ENCODE measurements at places on chromosomes 1 and 21.

DNA sequence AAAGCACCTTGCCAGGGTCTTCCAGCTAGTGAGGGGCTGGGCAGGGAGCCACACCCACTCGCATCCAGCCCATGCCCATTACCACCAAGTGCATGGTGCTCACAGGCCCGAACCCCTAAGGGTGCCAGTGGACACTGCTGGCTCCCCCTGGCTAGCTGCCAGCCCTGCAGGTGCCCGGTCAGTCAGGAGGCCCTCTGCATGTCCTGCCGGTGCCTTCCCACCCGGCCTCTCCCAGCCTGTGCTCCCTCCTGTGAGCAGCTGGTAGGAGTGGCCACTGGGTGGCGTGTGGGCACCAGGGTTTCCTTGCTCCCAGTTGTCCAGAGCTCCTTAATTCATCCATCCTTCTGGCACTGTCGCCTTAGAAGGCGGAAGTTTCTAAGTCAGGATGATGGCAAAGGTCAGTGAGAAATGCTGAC, 33.4 kb downstream of the QSOX1 start:
- DNase-seq, result no peak

DNA sequence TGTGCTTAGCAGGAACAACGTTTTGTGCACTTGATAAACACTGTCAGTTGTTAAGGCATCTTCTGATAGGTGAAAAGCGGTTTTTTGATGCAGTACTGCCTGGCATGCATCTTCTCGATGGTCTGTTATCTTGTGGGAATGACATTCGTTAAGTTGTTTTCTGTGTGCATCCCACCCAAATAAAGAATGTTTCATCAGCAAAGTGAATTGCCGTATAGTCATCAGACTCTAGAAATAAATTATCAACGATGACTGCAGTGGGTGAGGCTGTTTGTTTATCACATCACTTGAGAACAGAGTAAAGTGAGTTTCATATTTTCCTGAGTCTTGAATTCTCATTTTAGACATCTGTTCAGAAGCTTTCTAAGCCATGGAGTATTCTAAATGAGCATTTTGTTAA, 34.1 kb downstream of the NFIA start:
- DNase-seq, result no peak

GRCh38 chr1:42552636-42553035, 89.5 kb downstream of the CCDC30 start:
- no peak for DNase-seq

DNA sequence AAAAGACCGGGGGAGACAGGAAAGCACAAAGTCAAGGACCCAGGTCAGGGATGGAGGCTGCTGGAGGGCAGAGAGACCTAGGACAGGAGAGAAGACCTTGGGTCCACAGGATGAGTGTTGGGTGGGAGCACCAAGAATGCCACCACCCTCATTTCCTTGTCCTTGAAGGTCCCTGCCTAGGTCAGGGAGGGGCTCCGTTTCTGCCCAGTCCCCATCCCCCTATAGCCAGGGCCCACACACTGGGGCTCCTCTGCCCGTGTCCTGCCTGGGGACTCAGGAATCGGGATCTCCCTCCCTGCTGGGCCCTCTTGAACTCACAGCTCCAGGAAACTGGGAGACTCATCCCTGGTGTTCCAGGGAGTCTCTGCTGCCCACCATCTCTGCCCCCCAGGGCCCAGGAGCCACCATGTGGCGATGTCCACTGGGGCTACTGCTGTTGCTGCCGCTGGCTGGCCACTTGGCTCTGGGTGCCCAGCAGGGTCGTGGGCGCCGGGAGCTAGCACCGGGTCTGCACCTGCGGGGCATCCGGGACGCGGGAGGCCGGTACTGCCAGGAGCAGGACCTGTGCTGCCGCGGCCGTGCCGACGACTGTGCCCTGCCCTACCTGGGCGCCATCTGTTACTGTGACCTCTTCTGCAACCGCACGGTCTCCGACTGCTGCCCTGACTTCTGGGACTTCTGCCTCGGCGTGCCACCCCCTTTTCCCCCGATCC, 584 bp downstream of the TINAGL1 start:
- DNase-seq, result no peak

DNA sequence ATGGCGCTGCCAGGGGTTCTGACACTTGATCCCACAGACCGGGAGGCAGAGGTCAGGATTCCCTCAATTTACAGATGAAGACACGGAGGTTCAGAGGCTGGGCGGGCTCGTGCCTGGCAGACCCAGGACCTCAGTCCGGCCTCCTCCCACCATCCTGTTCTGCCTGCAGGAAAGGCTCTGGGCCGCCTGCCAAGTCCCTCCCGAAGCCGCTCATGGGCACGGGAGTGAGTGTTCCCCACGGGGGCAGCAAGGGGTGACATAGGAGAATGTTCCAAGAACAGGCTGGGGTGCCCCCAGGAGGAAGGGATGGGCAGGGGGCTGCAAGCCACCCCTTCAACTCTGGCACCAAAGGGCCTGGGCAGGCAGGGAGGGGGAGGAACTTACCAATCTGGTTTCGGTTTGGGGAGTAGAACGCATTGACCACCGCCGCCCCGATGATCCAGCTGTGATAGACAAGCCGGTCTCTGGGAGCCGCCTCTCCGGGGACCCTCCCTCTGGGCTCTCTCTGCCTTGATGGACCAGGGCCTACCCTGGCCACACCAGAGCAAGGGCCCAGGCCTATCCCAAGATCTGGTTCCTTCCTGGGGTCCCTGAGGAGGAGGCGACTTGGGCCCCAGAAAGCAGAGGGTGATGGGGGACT, 7.5 kb downstream of the PRXL2B start:
- no peak for DNase-seq

GRCh38 chr1:81600878-81601622, 199.7 kb upstream of the ADGRL2 start:
- DNase-seq, result no peak

GRCh38 chr1:223331929-223332328, 32.0 kb downstream of the SUSD4 start:
- no peak for DNase-seq

DNA sequence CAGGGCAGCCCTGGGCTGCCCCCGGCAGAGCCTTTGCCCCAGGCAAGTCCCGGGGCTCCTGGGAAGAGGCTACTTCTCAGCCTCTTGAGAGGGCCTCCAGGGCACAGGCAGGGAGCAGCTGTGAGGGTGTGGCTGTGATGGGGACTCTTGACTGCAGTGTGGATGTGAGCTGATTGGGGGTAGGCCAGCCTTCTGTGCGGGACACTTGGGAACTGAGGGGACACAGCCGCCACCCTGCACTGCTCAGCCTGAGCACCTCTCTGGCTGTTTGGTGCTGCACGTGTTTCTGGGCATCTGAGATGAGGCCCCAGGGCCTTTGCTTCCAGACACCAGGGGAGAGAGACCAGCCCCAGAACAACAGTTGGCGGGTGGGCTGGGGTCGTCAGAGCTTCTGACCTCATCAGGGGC, 62.1 kb downstream of the SKI start:
- DNase-seq, result no peak

GRCh38 chr1:39672551-39672947, 642 bp upstream of the NT5C1A start:
- no peak for DNase-seq

- DNase-seq, result no peak
Observed at GRCh38 chr1:115052454-115053083, 22.9 kb downstream of the TSHB start.

DNA sequence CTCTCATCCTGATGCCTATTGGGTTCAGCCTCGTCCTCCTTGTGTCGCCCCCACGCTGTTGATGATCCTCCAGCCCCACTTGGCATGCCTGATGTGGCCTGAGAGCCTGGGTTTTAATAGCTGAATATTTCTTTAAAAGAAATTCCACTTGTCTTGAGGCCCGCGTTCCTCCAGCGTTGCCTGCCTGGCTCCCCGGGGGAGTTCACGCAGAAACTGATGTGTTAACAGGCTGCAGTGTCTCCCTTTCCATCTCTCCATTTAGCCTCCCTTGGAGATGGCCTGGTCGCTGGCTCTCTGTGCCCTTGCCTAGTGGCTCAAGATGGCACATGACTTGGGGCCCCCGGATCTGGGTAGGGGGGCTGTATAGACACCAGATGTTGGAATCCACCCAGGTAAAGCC, 9.5 kb downstream of the ACTL8 start:
- no peak for DNase-seq

DNA sequence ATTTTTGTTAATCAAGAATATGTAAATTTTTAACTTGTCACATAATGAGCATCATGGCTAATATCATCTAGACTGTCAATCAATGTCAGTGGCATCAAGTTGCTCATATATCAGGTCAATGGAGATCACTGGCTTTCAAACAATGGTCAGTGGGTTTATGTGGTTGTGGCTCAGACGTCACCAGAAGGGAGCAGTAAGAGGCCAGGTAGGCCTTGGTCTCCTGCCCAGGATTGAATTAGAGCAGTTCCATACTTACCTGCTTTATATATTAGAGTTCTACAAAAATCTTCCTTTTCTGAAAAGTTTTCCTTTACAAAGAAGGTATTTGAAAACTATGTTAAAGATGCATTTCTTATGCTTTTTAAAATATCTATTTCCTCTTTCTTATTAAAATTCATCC, 206.3 kb upstream of the B3GALT2 start:
- DNase-seq, result no peak

DNA sequence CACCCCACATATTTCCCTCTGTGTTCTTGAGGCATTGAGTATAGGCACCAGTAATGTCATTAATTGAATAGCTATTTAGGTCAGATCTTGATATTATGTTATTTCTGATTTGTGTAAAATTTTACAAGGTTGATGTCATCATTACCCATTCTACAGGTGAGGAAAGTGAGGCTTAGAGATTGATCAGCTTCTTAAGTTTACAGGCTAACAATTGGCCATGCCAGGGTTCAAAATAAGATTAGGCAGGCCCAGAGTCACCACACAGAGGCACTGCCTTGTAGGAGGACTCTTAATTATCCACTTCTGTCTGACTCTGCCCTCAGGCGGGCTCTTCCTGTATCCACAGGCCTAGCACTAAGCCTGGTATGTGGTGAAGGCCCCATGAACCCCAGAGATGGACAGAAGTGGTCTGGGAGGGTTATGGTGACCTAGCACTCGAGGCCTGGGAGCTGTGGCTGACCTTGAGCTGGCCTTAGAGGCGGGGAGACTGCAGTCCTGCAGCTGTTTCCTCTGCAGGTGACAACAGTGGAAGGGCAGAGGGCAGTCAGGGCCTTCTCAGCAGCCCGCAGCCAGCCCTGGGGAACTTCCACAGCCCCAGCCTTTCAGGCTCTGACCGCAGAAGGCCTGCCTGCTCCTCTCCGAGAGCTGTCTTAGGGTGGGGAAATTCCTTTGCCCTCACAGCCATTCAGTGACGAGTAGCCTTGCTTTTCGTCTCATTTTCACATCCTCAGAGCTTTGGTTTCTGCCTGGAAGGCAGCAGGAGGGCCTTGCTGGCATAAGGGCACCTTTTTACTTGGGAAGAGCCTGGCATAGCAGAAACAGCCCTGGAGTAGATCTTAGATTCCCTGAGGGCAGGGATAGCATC, 12.2 kb downstream of the ZDHHC18 start:
- no peak for DNase-seq

GRCh38 chr1:6024376-6024775, 21.3 kb upstream of the KCNAB2 start:
- DNase-seq, result no peak

GRCh38 chr1:60915441-60915840, 166.9 kb upstream of the NFIA start:
- no peak for DNase-seq

- no peak for DNase-seq
Observed at GRCh38 chr21:45504516-45505415, 37.5 kb downstream of the SLC19A1 start.

GRCh38 chr1:183734543-183735036, 70.3 kb upstream of the RGL1 start:
- no peak for DNase-seq

GRCh38 chr1:112508278-112509004, at the start of gene WNT2B:
TSS of gene WNT2B (plus strand) at chr1:112508965. CDS start at chr1:112509263, 298 bp downstream.
- DNase-seq, result no peak

GRCh38 chr1:176897350-176898236, 266.9 kb downstream of the ASTN1 start:
- DNase-seq, result no peak

DNA sequence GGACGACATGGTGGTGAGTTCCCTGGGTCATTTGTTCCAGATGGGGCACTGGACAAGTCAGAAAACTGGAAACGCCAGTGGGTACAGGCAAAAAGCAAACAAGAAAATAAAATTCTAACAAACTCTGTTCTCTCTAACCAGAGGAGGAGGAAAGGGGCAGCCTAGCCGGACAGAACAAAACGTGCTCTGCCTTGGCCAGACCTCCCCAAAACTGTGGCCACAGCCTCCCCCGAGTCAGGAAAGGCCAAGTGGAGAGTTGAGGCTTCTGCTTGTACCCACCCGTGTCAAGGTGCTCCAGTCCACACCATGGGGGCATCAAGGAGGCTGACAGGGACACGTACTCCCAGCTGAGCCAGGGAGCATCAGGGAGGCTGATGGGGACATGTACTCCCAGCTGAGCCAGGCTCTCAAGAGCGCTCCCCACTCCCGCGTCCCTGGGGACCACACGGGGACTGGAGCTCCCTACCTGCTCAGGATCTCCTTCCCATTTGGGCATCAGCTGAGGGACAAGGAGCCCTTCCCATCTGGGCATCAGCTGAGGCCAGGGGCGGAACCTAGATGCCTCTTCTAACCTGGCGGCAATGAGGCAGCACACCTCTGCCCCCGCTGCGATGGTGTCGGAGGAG, 154.8 kb upstream of the COL6A1 start:
- no peak for DNase-seq

GRCh38 chr1:243849421-243850201, 432 bp downstream of the AKT3 start:
- DNase-seq, result no peak

DNA sequence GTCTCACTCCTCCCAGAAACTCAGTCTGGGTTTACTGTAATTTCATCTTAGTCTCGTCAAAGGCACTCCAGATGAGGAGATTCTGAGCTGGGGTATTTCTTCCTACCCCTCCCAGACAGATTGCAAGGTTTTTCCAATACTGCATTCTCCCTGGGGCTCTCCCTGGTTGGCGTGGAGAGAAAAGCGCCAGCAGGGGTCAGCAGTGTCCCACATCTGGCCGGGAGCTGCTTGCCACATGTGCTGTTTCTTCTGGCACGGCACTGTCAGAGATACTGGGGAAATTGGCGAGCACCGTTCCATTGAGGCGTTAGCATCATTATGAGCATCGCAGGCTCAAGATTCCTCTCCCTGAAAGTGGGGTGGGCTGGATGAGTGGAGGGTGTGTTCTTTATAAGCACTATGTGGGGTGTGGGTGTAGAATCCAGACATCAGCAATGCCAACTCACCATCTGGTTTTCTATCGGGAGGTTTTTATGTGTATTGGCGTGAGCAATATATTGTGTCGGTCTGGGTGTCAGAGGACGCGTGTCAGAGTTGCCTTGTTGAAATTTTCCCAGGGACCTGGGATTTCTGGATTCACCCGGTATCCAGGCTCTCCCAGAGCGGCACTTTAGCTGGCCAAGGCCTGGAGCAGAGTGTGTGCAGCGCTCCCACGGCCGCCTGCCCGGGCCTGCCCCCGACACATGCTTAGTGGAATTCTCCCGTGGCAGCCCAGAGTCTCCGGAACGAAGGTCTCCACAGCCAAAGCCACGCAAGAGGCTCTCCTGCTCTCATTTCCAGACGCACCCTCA, 8.0 kb upstream of the NAV1 start:
- no peak for DNase-seq

DNA sequence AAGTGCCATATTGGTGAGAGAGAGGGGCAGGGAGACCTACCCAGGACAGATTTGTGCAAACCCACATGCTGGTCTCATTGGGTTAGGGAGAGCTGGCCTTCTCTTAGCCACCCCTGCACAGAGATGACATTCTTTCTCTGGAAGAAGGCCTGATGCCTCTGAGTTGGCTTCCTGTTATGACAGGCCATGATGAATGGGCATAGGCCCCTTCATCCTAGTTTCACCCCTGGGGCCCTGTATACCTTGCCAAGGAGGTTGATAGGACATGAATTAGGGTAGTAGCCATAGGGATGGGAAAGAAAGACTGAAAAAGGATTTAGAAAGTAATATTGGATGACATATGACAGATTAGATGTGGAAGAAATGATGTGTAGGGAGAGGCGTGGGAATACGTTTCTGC, 46.6 kb downstream of the TENT5C start:
- no peak for DNase-seq

All from SIG-M5 (cell line).